GM23338 (cell line): ENCODE measurements at places on chromosomes 11 and 22. TPM values are rescaled to one million over a fixed set of nuclear protein-coding genes. Genes with fewer than 3 reads are reported as not detected.

Gene MN1
- total RNA-seq: 6.8 and 7.2 TPM in 2 replicates

Gene STK33
- 17.2 and 25.2 TPM in 2 replicates for total RNA-seq

Gene TRIM48
- total RNA-seq: not detected in 2 replicates

Gene MS4A6A
- not detected in 2 replicates for total RNA-seq

Gene WEE1
- total RNA-seq: 144 and 149 TPM in 2 replicates

Gene C22orf15
- 3.6 and 5.7 TPM in 2 replicates for total RNA-seq

DNA sequence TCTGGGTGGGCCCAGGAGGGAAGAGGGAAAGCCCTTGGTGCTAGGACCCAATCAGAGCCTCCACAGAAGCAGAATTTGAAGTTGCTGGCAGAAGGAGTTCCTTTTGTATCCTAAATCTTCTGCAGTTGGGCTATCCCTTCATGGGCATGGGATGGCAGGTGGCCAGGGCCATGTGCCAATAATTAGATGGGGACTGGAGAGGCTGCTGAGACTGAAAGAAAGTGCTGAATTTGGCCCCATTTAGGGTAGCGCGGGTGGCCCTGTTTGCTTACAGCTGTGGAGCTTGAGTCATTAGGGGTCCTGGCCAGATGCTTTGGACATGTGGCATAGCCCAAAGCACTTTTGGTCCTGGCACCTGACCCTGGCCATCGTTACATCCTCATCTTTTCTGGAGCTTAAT is 27.1 kb downstream of the PARVA start:
- H3K27me3 ChIP-seq: no peaks in the 10 kb centered on the region
- DNase-seq: no peak
- H3K27ac ChIP-seq: no peak overlapping the region
- no peaks in the 10 kb centered on the region for H3K36me3 ChIP-seq
- H3K4me1 ChIP-seq: 0 out of 2 replicates have a peak, but pooled peaks cover 14% of the 10 kb centered on the region

GRCh38 chr11:66685276-66686099 is 7.8 kb upstream of the RBM4B start:
- H3K27ac ChIP-seq: no peak overlapping the region
- H3K4me1 ChIP-seq: no peaks in the 10 kb centered on the region
- DNase-seq: no peak
- H3K27me3 ChIP-seq: no peaks in the 10 kb centered on the region

DNA sequence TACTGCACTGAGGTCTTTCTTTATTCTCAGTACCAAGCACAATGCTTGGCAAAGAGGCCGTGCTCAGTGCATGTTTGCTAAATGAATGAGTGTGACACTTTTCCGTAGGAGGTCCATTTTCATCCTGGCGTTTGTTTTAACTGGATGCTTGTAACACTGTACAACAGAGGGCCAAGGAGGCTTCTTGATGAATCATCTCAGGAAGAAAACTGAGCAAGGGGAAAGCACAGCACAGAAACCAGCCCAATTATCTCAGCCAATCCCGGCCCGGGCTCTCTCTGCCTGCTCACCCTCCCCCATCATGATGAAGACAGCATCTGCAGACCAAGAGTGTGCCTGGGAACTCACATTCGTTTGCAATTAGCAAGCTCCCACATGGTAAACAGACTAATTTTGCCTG is 570.3 kb downstream of the OPCML start:
- peaks cover 15% of the 10 kb centered on the region for H3K4me1 ChIP-seq
- no peak for DNase-seq
- no peak overlapping the region for H3K4me3 ChIP-seq
- H3K36me3 ChIP-seq: no peaks in the 10 kb centered on the region
- H3K27ac ChIP-seq: no peak overlapping the region

GRCh38 chr11:125918140-125918840 is 14.0 kb downstream of the DDX25 start:
- H3K4me1 ChIP-seq: no peaks in the 10 kb centered on the region
- no peaks in the 10 kb centered on the region for H3K27me3 ChIP-seq
- DNase-seq: peak; percentile 53

DNA sequence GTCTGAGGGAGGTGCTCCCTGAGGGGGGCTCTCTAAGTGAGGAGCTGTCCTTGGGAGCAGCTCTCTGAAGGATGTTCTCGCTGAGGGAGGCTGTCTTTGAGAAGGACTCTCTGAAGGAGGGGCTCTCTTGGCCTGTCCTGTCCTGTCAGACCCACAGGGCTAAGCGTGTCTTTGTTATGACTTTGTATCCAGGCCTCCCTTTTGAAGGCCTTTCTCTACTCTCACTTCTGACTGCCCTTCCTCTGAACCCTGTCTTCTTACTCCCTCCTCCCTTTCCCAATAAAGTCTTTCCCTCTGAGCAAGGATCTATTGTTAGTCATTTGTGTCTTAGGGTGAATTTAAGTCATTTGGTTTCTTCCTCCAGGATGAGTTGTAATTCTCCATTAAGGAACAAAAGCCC is 330.1 kb upstream of the PLET1 start:
- H3K4me1 ChIP-seq: peaks cover 1% of the 10 kb centered on the region; the same call in 1 of the 2 replicates
- no peak overlapping the region for H3K27ac ChIP-seq
- no peaks in the 10 kb centered on the region for H3K36me3 ChIP-seq
- no peaks in the 10 kb centered on the region for H3K27me3 ChIP-seq
- no peak overlapping the region for H3K4me3 ChIP-seq
- DNase-seq: peak; percentile 6

- DNase-seq: no peak
- no peaks in the 10 kb centered on the region for H3K27me3 ChIP-seq
- H3K36me3 ChIP-seq: no peaks in the 10 kb centered on the region
- no peak overlapping the region for H3K4me3 ChIP-seq
- H3K4me1 ChIP-seq: no peaks in the 10 kb centered on the region
Measured at GRCh38 chr11:70842256-70842655, 410.1 kb downstream of the SHANK2 start.

DNA sequence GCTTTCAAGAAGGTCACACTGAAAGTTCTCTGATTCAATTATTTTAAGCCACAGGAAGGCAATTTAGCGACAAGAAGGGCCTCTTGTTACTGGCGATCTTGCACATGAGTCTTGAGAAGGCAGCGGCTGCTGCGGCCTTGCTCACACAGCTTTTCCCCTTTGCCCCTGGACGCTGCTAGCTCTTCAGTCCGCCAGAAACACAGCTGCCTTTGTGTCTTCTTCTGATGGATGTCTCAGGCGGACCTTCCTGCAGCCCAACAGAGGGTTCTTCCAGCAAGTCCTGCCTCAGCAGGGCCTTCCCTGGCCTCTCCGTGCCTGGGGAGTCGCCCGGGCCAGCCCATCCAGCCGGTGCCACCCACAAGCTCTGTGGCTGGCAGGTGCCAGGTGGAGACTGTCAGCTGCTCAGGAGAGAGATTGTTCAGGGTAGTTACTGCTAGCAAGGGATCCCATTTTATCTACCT is 59.4 kb downstream of the PKNOX2 start:
- DNase-seq: no peak
- no peak overlapping the region for H3K27ac ChIP-seq
- no peaks in the 10 kb centered on the region for H3K27me3 ChIP-seq
- H3K4me1 ChIP-seq: peaks cover 13% of the 10 kb centered on the region

DNA sequence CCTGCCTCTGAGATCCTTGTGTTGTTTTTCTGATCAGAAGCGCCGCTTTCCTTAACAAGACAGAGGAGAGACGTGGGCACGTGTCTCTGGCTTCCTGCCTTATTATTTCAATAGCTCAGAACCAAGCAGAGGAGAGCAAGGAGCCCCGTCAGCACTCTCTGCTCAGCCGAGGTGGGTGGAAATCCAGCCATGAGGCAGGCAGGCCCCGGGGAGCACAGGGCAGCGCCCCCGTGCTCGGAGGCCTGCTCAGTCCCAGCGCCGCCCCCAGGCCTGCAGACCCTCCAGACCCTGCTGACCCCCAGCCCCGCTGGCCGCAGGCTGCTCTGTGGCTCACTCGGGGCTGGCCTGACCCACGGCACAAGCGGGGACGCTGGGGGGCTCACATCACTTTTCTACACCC is 162.8 kb downstream of the BRD1 start:
- no peak overlapping the region for H3K4me3 ChIP-seq
- no peak for DNase-seq
- no peaks in the 10 kb centered on the region for H3K27me3 ChIP-seq
- no peak overlapping the region for H3K27ac ChIP-seq
- H3K36me3 ChIP-seq: no peaks in the 10 kb centered on the region; the same call in 1 of the 2 replicates

GRCh38 chr22:35781898-35782297 is 64.2 kb downstream of the APOL5 start:
- H3K4me3 ChIP-seq: no peak overlapping the region
- no peak for DNase-seq
- H3K4me1 ChIP-seq: peaks cover 13% of the 10 kb centered on the region
- H3K36me3 ChIP-seq: peaks cover 9% of the 10 kb centered on the region; the same call in 1 of the 2 replicates
- no peaks in the 10 kb centered on the region for H3K27me3 ChIP-seq

DNA sequence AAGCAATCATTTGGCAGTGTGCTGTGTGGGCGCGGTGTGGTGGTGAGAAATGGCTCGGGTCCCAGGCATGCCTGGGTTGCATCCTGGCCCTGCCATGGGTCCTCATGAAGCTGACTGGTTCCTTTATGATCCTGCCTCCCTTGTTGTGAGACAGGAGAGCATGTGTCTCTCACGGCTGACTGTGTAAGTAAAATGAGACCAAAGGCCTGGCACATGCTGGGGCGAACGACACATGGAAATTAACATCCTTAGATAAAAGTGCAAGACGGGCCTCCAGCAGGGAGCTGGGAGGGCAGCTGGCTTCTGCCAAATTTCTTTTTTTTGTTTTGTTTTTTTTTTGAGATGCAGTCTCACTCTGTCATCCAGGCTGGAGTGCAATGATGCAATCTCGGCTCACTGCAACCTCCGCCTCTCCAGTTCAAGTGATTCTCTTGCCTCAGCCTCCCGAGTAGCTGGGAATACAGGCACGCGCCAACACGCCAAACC is 9.4 kb upstream of the FBLN1 start:
- peaks cover 14% of the 10 kb centered on the region for H3K4me1 ChIP-seq
- no peaks in the 10 kb centered on the region for H3K27me3 ChIP-seq
- no peak for DNase-seq
- H3K27ac ChIP-seq: no peak overlapping the region

DNA sequence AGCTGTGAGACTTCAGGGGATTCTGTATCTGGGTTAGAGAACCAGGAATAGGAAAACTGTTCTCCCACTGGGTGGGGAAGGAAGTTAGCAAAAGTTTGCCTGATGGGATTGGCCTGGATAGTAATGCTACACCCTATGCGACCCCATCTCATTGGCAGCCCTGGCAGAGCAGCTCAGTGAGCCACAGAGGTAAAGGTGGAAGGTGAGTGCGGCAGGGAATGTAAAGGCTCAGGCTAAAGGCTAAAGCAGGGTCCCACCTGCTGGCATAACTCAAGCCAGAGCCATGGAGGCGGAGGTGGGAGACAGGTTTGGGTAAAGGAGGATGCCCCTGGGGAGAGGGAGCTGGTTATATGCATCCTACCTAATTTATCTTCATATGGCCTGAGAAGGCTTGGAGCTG is 18.7 kb downstream of the SSH3 start:
- no peak for DNase-seq
- no peaks in the 10 kb centered on the region for H3K36me3 ChIP-seq
- H3K27me3 ChIP-seq: peaks cover 22% of the 10 kb centered on the region
- no peak overlapping the region for H3K4me3 ChIP-seq
- H3K4me1 ChIP-seq: peaks cover 4% of the 10 kb centered on the region

- no peaks in the 10 kb centered on the region for H3K4me1 ChIP-seq
- DNase-seq: no peak
- H3K27me3 ChIP-seq: no peaks in the 10 kb centered on the region
- H3K36me3 ChIP-seq: no peaks in the 10 kb centered on the region
- no peak overlapping the region for H3K27ac ChIP-seq
Measured at GRCh38 chr11:98895936-98896335, 124.8 kb upstream of the CNTN5 start.

DNA sequence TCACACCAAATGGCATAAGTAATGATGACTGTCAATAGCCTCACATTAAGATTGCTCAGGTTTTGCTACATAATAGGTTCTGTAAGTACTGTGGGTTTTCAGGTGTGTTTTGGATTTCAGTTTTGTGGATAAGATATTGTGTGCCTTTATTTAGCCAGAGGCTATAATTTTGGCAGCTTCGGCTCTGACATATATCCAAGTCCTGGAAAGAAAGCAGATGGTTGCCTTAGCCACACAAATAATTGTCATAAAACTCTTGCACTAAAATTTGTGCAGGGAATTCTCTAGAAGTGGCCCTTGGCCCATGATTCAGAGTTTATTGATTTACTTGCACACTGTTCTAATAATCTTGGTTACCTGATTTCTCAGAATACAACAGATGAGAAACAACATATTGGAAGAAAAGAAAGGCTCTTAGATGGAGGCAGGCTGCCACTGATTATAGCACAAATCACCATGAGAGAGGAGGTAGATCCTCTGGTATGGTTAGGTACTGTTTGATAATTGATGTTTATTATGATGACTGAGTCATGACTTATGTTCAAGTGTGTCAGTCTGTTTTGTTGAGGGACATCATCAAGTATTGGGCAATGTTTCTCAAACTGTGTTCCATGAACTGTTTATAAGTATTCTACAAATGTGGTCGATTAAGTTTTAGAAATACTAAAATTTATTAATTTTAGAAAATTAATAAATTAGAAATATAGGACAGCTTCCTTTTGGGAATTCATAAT is 9.6 kb downstream of the REXO2 start:
- H3K27ac ChIP-seq: no peak overlapping the region
- H3K36me3 ChIP-seq: peaks cover 6% of the 10 kb centered on the region; the same call in 1 of the 2 replicates
- DNase-seq: no peak

- H3K27ac ChIP-seq: no peak overlapping the region
- H3K4me3 ChIP-seq: no peak overlapping the region
- no peak for DNase-seq
- H3K4me1 ChIP-seq: peaks cover 6% of the 10 kb centered on the region; the same call in 1 of the 2 replicates
- no peaks in the 10 kb centered on the region for H3K27me3 ChIP-seq
Measured at GRCh38 chr11:14858404-14858803, 33.6 kb downstream of the CYP2R1 start.

DNA sequence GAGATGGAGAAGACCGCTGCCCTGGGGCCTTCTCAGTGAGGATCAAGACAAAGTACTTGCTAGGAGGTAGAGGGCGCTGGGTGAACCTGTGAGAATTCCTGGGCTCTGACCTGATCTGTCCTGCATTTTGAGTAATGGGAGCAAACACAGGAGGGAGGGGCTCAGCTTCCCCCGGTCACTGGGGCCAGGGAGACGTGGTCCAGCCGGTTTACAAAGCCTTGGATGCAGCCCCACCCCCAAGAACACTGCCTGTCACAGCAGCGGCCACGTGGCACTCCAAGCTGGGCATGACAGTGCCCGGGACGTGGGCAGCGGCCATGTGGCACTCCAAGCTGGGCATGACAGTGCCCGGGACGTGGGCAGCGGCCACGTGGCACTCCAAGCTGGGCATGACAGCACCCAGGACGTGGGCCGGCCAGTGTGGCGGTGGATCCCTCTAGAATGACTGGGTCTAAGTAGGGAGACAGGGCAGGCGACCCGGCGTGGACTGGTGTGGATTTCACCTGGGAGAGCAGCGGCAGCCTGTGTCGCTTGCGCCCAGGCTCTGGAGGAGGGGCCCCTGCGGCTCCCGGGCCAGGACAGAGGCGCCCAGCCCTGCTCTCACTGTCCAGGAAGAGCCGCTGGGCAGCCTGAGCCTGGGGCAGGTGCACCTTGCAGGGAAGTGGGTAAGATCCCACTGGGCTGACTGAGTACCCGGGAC is 2.5 kb upstream of the TTLL8 start:
- no peaks in the 10 kb centered on the region for H3K36me3 ChIP-seq
- H3K27ac ChIP-seq: no peak overlapping the region
- H3K4me1 ChIP-seq: peaks cover 5% of the 10 kb centered on the region
- H3K27me3 ChIP-seq: peaks cover 17% of the 10 kb centered on the region

- H3K36me3 ChIP-seq: no peaks in the 10 kb centered on the region
- peaks cover 48% of the 10 kb centered on the region for H3K27me3 ChIP-seq
- peak overlapping the region; percentile 71 for H3K4me3 ChIP-seq
- H3K4me1 ChIP-seq: peaks cover 42% of the 10 kb centered on the region
Measured at GRCh38 chr11:102451041-102451680, 1.4 kb downstream of the TMEM123 start.
